ENCODE measurements at places on chromosomes 13 and 19. TPM values are rescaled to one million over a fixed set of nuclear protein-coding genes. Genes with fewer than 3 reads are reported as not detected.

GRCh38 chr19:15374105-15374651 lies 5.4 kb downstream of the AKAP8 start:
- no peaks in the 10 kb centered on the region for H3K27me3 ChIP-seq
- DNase-seq, result no peak
- H3K36me3 ChIP-seq, result peaks cover 83% of the 10 kb centered on the region
- no peak overlapping the region for H3K27ac ChIP-seq

DNA sequence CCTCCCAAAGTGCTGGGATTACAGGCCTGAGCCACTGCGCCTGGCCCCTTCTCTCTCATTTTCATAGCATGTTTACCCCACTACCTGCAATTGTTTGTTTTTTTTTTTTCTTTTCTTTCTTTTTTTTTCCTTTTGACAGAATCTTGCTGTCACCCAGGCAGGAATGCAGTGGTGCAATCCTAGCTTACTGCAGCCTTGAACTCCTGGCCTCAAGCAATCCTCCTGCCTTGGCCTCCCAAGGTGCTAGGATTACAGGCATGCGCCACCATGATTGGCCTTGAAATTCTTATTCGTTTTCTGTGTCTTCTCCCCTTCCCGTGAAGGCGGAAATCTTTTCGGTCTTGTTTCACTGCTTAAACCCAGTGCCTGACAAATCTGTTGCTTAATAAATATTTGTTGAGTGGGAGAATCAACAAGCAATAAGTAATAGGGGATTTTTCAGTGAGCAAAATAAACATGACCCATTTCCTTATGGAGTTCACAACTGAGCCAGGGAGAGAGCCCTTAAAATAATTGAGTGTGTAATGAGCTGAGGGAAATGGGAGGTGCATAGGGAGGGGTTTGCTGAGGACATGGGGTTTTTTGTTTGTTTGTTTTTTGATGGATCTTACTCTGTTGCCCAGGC lies 1.8 kb upstream of the INSR start:
- H3K27me3 ChIP-seq, result peaks cover 6% of the 10 kb centered on the region
- no peak overlapping the region for H3K4me3 ChIP-seq
- H3K4me1 ChIP-seq, result peaks cover 6% of the 10 kb centered on the region
- H3K36me3 ChIP-seq, result peaks cover 5% of the 10 kb centered on the region

Gene LILRB3
- not detected for total RNA-seq

Gene SLITRK6
- 12.0 TPM for total RNA-seq

Gene LILRB2
- not detected for total RNA-seq

All from MCF 10A (cell line).